Fibroblast of pulmonary artery (primary cell): ENCODE measurements at places on chromosomes 1 and 21.

- DNase-seq: no peak
Measured at GRCh38 chr1:228400237-228400651, 6.4 kb downstream of the TRIM11 start.

DNA sequence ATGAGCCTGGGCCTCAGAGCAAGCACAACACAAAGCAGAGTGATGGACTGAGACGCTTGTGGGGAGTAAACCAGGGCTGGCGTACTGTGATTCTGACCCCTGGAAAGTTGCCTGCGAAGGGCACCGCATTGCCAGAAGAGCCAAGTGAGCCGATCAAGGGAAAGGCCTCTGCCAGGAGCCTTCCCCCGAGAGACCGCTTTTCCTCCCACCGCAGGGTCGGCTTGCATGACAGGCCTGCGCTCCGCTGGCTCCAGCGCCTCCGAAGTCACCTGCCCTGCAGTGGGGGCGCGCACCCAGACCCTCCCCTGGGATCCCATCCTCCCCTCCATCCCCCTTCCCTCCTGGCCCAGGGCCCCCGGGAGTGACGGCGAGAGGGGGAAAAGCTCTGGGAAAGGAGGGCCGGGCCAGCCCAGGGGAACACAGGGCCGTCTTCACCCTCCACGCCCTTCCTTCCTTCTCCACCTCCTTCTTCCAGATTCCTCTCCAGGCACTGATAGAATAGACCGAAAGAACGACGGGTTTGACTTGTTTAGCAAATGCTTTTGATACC, 165.0 kb downstream of the TRIM33 start:
- peak; percentile 10 for DNase-seq

- DNase-seq: no peak
Measured at GRCh38 chr21:34824314-34824713, 155.5 kb downstream of the CLIC6 start.

- DNase-seq: no peak
Measured at GRCh38 chr1:208172423-208173145, 71.6 kb downstream of the PLXNA2 start.

GRCh38 chr21:46371204-46372013, 47.5 kb downstream of the PCNT start:
- no peak for DNase-seq

DNA sequence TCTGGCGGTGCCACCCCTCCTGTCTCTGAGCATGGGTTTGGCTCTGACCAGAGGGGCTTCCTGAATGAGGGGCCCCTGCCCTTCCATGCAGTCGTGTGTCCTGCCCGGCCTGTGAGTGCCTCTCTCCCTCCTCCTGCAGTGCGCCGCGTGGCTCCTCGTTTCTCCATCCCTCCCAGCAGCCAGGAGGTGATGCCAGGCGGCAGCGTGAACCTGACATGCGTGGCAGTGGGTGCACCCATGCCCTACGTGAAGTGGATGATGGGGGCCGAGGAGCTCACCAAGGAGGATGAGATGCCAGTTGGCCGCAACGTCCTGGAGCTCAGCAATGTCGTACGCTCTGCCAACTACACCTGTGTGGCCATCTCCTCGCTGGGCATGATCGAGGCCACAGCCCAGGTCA, 57.9 kb downstream of the PTPRF start:
- DNase-seq: no peak

DNA sequence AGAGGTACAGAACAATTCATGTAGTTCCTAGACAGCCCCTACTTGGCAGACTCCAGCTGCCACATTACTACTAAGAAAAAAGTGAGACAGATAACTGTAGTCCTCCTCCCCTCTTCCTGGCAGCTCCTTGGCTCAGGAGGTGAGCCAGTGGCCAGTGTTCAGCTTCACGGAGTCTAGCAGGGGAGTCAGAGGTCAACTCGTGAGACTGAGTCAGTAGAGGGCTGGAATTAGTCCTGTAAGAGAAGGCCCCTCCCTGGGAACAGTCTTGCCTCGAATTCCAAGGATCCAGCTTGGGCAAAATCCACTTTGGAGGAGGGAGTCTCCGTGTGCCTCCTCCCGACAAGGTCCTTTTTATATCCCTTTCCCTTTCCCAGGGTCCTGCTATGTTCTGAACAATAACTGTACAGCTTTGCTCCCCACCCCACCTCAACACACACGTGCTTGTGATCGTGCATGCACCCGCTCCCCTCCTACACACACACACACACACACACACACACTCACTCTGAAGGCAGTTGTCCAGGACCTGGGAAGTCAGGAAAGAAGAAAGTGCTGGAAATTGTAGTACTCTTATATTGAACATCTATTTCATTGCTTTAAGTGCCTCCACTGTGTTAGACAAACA, 22.5 kb upstream of the SLC27A3 start:
- DNase-seq: peak; percentile 97

DNA sequence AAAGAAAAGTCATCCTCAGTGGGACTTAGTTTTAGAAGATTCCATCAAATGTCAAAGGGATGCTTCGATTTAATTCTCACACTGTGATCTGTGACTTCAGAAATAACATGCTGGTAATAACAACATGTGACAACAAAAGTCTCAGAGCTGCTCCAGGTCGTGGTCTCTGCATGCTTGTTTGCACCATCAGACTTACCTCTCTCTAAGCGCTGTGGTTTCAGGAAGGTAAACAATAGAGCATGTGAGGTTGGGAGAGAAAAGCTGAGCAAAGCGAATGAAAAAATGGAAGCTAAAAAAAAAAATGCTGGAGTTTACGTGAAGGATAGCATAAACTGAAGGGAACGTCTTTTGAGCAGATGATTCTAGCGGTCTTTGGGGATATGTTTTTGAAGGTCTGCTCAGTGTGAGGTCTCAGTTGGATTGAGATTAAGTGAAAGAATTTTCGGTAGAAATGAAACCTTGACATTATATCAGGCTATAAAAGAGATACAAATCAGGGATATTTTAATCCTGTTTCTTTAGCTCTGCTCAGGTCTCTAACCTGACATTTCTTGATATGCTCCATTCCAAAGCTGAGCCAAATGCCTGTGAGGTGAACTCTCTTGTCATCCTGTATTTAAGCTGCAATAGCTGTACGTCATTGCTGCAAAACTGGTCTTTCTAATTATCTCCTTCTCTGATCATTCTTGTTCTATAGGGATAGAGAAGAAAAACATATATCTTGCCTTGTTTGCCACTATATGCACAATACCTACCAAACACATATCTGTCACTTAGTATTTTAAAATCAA, 86.5 kb downstream of the C1orf21 start:
- no peak for DNase-seq

DNA sequence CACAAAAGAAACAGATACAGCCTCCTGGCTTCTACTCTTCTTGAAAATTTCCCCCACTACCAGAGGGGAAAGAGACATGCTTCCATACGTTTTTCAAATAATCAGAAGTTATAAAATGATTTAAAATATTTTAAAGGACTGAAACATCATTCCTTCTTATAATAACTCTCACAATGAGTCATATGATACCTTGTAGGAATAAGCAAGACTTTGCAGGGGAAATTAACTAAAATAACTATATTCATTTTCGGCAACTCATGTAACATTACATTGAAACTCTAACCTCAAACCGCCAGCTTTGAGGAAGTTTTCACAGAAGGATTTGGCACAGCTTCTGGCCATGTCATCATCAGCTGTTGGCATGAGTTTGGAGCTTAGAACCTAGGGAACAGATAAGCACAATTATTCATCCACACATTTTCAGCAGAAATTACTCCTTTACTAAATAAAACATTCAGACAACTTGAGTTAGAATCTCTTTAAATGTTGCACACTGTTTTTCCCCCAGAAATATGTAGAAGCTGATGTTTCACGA, 85.9 kb downstream of the USP24 start:
- peak; percentile 89 for DNase-seq

DNA sequence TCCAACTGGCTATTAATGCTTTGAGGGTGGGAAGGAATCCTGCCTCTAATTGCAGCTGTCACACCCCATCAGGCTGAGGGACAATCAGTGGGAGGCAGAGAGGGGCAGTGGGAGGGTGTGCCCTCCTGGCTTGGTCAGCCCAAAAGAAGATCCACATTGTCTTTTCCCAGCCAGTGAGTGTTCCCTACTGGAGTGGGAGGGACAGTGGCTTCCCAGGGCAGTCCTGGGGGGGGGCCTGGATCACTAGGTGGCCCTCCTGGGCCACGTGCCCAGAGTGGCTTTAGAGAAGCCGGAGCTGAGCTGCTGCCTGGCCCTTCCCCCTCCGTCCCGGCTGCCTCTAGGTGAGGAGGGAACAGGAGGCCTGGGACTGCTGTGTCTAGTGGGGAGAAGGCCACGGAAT, 14.0 kb downstream of the INKA2 start:
- no peak for DNase-seq

GRCh38 chr1:59359325-59359724, 62.4 kb downstream of the FGGY start:
- no peak for DNase-seq

- no peak for DNase-seq
Measured at GRCh38 chr1:96427616-96428015, 294.0 kb upstream of the PTBP2 start.

- DNase-seq: no peak
Measured at GRCh38 chr1:183732236-183732880, 72.6 kb upstream of the RGL1 start.

GRCh38 chr1:245853291-245853690, 653.8 kb downstream of the SMYD3 start:
- no peak for DNase-seq

GRCh38 chr1:91613595-91613994, 112.9 kb downstream of the CDC7 start:
- DNase-seq: no peak

DNA sequence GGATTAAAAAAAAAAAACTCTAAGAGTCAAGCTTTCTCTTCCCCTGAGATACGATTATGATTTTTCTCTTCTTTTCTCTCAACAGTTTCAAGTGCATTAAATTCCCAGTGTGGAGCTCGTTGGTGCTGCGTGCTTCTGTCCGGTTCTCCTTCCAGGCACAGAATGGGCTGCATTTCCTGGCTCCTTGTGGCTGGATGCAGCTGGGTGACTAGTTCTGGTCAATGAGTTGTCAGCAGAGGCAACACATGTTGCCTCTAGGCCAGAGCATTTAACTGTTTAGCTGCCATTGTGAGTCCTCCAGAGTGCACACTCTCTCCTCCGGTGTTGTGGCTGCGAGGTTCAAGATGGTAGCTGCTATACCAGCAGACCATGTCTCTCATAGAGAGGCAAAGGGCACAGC, 312.9 kb downstream of the RRAGC start:
- DNase-seq: no peak

GRCh38 chr1:165632152-165632469, 1.1 kb downstream of the MGST3 start:
- DNase-seq: no peak
